Activated naive CD4-positive, alpha-beta T cell (primary cell): ENCODE measurements at places on chromosomes 1 and 21.

DNA sequence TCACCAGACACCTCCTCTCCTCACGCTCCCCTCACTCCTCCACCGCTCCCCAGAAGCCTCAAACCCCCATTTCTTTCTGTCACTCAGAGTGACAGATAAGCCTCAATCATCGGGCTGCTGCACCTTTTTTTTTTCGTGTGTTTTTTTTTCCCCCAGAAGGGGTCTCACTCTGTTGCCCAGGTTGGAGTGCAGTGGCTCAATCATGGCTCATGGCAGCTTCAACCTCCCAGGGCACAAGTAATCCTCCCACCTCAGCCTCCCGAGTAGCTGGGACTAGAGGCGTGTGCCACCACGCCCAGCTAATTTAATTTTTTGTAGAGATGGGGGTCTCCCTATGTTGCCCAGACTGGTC lies 1.2 kb upstream of the TMPRSS2 start:
- no peak for DNase-seq

- no peak for DNase-seq
Measured at GRCh38 chr1:223018534-223018933, 124.5 kb downstream of the TLR5 start.

DNA sequence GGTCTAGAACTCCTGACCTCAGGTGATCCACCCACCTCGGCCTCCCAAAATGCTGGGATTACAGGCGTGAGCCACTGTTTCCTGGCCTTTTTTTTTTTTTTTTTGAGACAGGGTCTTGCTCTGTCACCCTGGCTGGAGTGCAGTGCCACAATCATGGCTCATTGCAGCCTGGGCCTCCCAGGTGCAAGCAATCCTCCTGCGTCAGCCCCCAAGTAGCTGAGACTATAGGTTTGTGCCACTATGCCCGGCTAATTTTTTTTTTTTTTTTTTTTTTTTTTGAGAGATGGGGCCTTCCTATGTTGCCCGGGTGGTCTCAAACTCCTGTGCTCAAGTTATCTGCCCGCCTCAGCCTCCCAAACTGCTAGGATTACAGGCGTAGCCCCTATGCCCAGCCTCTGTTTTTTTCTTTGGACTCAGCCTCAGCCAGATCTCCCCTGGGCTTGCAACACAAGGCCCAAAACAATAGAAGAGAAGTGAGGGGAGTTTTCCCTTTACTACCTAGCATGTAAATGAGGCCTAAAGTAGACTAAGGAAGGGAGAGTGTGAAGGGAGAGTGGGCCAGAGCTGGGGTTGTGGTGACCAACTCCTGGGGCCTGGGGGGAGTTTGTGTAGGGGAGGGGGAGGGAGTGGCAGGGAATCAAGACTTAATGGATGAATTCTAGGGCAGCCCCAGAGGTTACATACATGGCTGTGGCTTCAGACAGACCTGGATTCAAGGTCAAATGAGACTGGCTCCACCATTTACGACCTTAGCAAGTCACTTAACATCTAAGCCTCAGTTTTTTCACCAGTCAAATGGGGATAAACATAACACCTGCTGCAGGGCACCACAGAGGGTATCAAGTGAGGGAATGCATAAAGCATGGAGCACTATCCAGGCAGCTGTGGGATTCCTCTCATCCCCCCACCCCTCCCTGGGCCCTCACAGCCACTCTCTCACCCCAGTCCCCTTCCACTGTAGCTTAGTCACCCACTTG lies 1.6 kb upstream of the CD52 start:
- no peak for DNase-seq

GRCh38 chr21:36203603-36203889 lies 46.9 kb downstream of the DOP1B start:
- no peak for DNase-seq

DNA sequence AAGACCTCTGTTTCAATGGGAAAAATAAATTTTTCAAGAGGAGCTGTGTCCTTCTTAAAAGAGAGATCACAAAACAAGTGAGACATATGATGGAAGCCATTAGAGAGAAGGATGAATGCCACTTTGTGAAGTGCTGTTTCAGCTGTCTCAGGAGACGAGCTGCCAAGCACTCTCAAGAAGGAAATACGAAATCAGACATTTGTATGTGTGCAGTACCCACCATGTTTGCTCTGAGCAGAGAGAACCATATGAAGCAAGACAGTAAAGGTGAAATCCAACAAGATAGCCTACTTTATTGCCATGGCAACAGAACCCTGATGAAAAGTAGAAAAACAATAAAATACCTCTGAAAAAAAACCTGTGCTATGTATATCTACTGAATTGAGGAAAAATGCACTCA lies 168.1 kb downstream of the AMY1C start:
- DNase-seq, result no peak

DNA sequence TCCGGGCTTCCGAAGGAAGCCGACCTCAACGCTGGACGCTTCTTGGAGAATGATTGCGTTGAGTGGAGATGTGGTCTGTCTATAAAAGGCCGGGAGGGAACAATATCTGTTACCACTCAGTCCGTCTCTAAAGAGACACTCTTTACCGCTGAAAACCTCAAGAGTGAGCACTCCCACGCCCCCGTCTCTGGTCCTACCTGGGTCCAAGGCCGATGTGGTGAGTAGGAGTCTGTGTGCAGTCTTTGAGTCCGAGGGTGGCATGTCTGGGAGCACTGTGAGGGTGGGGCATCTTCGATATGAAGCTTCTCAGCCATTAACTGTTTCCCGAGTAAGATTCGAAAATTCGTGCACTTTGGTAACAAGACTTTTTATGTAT lies 576 bp downstream of the ZFP69 start:
- DNase-seq, result no peak

DNA sequence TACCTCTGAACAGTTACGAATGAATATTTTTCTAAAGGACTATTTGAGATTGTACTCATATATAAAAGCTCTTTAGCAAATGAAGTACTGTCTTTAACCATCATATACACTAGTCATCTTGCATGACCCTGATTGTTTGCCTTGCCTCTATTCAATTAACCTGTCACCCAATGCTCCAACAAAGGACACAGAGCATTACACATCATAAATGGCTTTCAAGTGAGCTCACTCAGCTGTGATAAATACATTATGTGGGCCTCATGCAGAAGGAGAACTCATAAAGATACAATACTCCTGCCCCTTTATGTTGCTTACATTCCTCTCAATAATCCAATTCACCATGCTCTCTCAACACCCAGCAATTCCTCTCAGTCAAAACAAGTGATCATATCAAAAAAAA lies 993.0 kb upstream of the PRMT6 start:
- no peak for DNase-seq

DNA sequence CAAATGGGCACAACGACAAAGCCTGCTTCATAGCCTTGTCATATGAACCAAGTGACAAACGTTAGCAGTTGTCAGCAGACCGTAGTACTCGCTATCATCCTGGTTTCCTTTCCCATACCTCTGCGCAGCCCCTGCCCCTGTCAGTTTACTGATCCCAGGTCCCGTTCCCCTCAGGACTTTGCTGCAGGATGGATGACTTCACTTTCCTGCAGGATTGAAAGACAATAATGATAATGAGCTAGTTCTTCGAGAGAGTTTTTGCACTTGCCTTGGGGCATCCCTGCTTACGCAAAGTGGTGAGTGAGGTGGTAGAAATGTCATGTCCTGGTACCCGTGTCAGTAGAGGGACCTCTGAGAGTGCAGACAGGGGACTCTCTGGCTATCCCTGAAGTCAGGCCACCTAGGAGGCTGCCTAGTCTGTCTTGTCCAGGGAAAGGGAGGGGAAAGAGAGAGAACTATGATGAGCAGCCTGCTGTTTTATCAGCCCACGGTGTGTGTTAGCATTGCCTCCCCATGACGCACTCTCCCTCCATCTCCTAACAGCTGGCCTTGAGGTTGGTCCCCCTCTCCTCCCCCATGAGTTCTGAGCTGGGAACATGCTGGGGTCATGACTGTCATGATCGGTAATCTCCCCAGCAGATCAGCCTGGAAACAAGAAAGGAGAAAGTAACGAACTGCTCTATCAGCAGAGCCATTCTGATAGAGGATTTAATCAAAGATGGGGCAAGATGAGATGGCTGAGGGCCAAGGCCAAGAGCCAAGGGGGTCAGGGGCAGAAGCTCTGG lies 53.7 kb downstream of the ELK4 start:
- no peak for DNase-seq

- DNase-seq, result no peak
Measured at GRCh38 chr1:7589774-7590425, 181.2 kb upstream of the VAMP3 start.

DNA sequence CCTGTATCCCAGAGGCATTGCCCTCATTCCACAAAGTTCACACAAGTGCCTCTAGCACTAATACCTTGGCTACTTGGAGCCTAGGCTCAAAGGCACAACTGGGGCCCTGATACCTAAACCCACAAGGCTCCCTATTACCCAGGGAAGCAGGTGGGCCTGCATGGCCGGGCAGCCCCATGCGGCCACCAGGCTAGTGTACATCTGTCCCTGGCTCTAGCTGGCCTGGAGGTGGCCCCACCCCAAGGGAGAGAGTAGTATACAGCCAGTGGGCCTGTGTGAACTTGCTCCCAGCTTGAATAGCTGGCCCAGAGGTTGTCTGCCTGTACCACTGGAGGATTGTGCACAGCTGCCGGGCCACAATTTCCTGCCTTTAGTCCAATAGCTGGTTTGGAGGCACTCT lies 52.2 kb downstream of the USP25 start:
- no peak for DNase-seq

GRCh38 chr1:48683839-48684238 lies 92.9 kb downstream of the BEND5 start:
- DNase-seq, result no peak

- DNase-seq, result no peak
Measured at GRCh38 chr1:27144920-27145661, 9.8 kb downstream of the SLC9A1 start.

DNA sequence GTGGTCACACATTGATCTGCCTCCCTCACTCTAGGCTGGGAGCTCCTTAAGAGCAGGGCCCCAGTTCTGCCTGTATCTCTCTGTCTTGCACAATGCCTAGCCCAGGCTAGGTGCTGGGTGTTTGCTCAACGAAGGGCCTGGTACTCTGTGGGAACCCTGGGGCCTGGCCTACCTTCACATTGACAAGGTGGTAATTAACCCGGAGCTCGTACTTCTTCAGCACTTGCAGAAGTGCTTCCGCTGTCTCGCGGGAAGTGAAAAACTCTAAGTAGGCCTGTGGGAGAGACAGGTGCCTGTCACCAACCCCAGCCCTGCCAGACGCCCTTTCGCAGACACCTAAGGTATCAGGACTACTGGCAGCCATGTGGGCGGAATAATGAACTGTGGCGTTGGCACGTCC lies 13.7 kb downstream of the MTHFR start:
- DNase-seq, result no peak

DNA sequence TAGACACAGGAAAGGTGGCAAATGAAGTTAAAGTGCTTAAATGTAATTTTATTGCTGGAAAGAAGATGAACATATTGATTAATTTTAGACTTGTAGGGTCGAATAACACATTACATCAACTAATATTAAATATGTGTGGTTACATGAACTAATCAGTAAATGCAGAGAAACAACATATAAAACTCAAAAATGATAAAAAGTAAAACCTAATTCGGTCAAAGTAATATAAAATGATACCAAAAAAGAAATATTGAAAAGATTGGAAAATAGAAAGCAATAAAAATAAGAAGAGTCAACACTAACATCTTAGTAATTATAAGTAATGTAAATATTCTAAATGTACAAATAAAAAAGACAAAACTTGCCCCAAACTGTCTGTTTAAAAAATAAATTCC lies 43.3 kb downstream of the CD53 start:
- DNase-seq, result no peak

DNA sequence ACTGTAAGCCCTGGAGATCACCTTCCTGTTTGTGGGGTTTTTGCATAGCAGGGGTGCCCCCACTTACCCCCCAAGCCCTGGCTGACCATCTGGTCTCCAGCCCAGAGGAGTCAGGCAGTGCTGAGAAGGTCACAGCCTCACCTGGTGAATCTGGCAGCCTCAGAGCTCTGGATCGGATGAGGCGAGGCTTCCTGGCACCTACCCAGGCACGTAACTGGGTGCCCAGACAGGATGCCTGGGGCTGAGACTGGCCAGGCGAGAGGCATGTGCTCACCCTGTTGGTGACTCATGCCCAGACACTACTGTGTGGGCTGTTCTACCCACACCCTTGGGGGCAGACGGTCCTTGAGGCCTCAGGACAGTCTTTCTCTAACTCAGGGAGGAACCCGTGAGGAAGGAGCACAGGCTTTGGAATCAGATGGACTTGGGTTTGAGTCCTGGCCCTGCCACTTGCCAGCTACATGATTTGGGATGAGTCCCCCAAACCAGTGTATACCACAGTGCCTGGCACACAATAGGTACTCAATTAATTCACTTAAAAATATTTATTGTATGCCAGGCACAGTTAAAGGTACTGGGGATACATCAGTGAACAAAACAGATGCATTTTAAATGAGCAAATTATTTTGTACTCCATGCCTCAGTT lies 15.1 kb upstream of the PADI3 start:
- no peak for DNase-seq

DNA sequence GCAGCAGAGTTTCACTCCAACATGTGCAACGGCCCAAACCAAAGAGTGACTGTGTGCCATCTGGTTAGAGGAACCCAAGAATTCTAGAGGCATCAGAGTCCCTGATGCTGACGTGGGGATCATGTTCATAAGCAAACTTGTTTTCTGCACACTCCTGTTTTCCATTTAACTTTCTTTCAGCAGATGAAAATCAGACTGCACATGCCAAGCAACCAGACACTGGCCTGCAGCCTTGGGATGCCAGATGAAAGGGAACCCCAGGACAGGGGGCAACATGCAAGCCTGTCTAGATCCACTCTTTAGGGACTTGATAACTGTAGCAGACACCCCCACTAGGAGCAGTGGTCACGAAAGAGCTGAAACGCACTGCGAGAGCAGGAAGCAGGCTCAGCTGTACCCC lies 56.8 kb downstream of the SLC66A1 start:
- DNase-seq, result no peak

GRCh38 chr1:192984080-192984479 lies 75.1 kb downstream of the UCHL5 start:
- no peak for DNase-seq

DNA sequence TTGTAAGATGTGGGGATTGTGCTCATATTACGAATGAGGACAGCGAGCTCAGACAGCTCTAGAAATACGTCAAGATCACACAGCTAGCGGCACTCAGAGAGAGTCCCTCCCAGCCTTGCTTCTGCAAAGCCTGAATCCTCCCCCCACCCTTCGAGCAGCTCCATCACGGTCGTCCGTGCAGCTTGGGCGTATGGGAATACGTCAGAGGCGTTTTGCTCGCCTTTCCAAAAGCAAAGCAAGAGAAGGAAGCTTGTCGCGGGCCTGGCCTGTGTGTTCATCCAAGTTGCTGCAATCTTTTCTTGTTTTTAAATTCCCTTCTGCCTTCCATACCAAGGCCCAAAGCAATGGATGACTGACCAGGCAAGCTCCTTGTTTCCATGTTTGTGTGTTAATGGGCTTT lies 125.5 kb upstream of the IRF2BP2 start:
- DNase-seq, result no peak

DNA sequence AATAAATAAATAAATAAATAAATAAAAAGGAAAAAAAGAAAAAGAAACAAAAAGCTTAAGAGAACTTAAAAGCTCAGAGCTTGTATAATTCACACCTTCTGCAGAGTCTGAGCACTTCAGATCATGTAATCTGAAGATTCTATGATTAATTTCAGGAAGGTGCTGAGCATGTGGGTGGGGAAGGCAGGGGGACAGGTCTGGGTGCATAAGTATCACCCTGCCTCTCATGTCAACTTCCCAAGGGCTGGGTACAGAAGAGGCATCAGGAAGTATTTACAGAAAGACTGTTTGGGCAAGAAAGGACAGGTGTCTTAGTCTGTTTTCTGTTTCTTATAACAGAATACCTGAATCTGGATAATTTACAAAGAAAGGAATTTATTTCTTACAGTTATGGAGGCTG lies 20.4 kb upstream of the PADI2 start:
- no peak for DNase-seq
